ENCODE measurements at places on chromosomes 1 and 21.
A peak's percentile ranks its signal among the peaks of the same experiment; 100 is the strongest.

- no peak for DNase-seq
These were observed 22.0 kb downstream of the CSF1 start for GRCh38 chr1:109932679-109933078.

GRCh38 chr1:248792342-248792741 lies 33.4 kb downstream of the SH3BP5L start:
- no peak for DNase-seq

- no peak for DNase-seq
These were observed 83.7 kb downstream of the TNFSF18 start for GRCh38 chr1:172966844-172967540.

- no peak for DNase-seq
These were observed 75.5 kb downstream of the SERINC2 start for GRCh38 chr1:31488528-31488927.

DNA sequence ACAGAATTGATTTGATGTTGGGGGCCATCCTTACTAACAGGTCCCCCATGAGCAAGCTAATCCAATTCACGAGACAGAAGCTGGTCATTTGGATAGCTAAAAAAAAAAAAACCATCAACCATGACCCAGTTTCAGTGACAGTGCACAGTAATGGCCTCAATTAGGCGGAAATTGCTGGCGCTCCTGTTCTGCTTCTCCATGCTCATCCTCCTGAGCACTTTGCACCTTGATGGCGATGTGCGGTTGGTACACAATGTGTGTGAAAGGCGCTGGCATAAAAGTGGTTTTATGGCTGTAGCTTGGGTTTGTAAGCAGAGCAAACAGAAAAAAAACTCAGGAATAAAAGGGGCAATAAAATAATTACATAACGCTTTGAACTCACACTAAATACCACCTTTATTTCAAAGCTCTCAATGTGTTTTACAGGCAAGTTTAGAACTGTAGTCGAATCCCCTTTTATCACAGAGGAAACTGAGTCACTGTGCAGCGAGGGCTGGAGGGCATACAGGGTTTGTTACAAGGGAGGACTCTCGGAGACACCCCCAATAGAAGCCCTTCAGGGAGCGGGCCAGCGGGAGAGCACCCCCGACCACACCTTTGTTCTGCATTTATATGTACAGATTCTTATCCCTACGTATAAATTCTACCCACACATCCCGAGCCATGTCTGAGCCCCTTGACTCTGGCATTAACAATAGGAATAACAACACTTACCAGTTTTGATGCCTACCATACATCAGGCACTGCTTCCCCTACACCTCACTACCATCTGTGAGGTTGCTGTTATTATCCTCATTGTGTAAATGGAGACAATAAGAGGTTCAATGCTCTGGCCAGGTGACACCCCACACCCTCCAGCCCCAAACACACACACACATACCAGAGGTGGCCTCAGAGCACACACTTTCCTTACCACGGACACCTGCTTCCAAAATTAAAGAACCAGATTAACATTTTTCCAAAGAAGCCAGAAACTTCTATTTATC lies 213.5 kb upstream of the IRF2BP2 start:
- DNase-seq: no peak

- DNase-seq: no peak
These were observed 34.1 kb downstream of the ARHGEF10L start for GRCh38 chr1:17573518-17574041.

DNA sequence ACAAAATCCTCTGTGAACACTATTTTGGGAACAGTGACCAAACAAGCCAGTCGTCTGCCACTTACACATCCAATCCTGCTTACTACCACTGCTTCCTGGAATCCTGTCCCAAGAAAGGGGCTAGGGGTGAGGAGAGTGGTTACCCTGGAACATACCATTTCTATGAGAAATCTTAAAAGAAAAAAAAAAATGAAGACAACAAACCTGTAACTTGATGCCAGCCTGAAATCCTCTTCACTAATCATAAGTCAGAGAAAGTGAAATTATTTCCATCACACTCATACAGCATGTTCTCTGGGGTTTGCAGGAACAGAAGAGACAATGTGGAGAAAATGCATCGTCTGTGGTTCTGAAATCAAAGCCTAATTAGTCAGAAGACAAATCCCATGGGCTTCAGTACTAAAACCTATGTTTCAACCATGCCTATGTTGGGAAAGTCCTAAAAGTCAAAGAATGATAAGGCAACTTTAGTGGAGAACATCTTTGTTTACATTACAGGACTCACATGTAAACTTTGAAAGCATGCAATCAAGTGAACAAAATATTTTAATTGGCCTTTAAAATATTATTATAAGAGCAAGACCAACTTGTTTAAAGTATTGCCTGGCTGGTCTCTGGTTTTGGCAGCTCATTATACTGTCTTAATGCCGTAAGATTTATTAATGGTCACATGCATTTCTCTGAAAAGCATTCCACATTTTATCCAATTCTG lies 220.7 kb downstream of the LTN1 start:
- DNase-seq: no peak

- DNase-seq: no peak
These were observed 14.8 kb upstream of the METTL18 start for GRCh38 chr1:169809370-169810095.

DNA sequence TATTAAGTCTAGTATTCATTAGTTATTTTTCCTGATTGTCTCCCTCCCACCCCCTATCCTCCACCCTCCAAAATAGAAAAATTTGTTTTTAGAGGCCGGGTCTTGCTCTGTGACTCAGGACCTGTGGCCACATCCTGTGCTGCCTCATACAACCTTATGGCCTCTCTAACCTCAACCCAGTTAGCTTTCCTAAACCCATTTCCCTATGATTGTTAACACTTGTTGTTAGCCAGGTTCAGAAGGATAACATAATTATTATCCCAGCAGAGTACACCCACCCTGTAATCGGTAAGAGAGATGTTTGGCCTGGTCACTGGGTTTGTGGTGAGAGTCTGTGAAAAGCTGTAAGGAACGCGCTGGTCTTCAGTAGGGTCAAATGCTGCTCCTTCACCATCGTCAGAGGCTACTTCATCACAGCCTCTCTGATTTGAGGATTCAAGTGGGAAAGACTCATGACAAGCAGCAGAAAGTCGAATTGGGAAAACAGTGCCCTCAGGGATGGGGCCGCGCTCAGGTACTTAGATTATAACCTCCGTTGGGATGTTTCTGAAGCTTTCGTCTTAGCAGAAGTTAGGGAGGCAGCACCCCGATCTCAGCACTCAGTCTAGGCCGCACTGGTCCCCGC lies 35.9 kb upstream of the HMGN1 start:
- DNase-seq: no peak

- DNase-seq: peak; percentile 43
These were observed 45.2 kb downstream of the CAMK2N1 start for GRCh38 chr1:20440785-20441200.

DNA sequence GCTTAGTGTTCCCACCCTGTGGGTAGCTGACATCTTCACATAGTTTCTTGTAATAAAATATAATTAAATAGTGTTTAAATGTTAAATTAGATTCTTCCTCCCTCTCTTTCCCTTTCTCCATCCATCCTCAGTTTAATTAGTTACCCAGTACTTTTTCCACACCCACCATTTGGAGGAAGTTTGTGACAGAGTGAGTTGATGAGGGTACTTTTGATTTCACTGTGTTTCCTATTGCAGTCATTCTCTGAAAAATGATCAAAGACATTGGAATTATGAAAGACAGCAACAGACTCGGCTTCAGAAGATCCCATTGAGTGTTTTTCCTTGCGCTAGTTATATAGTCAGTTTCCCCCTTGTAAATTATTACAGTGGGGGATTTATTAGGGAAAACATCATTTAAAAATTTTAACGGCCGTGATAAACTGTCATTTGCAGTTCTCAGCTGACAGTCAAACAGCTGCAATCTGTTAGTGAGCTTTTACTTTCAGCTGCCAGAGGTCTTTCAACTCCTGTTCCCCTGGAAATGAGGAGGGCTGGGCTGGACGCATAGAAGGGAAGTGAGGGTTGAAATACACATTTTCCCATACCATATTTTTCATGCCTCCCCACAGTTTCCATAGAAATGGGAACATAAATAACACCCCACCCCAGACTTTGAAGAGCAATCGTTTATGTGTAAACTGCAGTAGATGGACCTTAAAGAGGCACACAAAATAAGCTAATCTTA lies 61.3 kb upstream of the CACYBP start:
- DNase-seq: no peak

GRCh38 chr1:200483491-200484143 lies 73.8 kb upstream of the ZNF281 start:
- no peak for DNase-seq

GRCh38 chr1:89870998-89871397 lies 50.2 kb downstream of the LRRC8D start:
- no peak for DNase-seq

DNA sequence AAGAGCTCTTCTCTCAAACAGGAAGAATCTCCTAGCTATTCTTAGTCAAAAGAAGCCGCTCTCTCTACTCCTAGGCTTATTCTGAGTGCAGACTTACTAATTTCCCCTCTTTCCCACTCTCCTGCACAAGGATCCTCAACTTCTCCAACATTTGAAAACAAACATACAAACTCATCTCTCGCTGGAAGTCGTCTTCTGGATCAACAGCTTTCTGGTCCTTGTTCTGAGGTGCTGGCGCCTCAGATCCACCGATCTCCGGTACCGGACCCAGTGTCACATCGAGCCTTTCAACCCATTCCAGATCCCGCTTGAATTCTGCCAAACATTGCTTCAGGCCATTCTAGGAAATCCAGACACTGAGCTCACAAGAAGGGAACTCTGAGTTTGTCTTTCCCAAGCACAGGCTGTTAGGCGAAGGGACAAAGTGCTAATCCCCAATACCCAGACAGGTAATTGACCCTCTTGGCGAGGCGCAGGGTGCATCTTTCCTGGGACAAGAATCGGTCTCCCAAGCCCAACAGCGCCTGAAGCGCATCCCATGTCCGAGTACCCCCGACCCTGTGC lies 696 bp downstream of the EBNA1BP2 start:
- DNase-seq: no peak

DNA sequence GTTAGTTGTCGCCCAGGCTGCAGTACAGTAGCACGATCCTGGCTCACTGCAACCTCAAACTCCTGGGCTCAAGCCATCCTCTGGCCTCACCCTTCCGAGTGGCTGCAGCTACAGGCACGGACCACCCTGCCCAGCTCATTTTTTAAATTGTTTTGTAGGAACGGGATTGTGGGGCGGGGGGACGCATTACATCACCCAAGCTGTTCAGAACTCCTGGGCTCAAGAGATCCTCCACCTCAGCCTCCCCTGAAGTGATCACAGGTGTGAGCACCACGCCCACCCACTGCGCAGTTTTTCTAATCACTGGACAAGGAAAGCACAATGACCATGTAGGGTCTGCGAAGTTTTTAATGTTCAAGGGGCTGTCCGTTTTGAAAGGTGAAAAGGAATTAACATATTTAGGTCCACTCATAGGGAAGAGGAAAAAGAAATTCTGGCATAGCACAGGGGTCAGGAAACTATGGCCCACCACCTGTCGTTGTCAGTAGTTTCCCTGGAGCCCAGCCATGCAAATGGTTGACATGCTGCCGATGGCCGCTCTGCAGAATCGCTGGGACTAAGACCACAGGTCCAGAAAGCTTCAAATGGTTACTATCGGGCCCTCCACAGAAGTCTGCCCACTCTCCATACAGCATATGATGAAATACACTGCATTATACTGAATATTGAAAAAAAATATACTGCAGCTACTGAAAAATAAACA lies 26.0 kb downstream of the SETD4 start:
- DNase-seq: no peak

DNA sequence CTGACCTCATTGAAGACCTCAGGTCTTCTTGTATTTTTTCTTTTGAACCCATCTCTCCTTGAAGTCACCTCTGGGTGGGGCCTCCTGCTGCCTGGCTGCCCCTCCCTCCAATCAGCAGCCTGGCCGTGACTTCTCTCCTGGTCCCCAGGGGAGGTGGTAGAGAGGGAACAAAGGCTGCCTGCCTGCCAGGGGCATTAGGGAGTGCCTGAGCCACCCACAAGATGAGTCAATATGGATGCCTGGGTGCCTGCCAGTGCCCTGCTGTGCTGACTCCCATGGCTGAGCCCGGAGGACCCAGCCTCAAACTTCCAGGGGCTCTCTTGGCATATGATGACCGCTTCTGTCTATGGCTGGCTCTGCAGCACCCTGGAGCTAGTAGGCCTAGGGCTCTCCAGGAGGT lies 5.3 kb upstream of the CDCP2 start:
- no peak for DNase-seq

- no peak for DNase-seq
These were observed 30.2 kb downstream of the RAVER2 start for GRCh38 chr1:64775113-64775512.

DNA sequence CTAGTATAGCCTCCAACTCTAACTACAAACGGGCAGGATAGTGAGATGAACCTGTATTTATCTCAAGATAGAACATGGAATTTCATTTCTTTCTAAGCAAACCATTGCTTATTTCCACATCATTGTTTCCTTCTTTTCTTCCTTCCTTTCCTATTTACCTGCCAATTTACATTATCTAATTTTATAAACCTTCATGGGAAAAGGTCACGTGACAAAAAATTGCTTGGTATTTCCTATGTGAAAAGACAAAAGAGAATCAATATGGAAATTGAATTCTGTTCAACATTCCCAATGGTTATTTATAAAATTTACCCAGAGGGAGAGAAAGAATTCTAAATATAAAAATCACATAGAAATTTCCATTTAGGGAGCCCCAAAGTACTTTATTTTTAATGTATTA lies 22.4 kb upstream of the RBM15 start:
- no peak for DNase-seq

- DNase-seq: no peak
These were observed 131.5 kb downstream of the MAST2 start for GRCh38 chr1:45934947-45935346.

- no peak for DNase-seq
These were observed 381.4 kb upstream of the PROX1 start for GRCh38 chr1:213606252-213606820.

DNA sequence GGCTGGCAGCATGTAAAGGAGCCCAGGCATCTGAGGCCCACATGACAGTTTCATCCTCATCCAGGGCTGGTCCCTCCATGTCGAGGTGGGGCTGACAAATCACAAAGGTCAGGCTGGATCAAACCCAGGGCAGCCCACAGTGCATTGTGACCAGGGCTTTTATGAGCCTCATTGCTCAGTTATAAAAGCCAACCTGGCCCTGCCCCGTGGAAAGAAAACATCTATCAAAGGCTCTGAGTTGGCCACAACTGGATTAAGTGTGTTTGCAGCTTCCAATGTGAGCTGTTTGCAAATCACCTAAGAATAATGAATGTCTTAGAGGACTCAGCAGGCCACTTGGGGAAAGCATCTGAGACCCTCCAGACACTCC lies 45.4 kb downstream of the GRHL3 start:
- DNase-seq: no peak

All from heart left ventricle (tissue), 16 donors.